ENCODE measurements at places on chromosomes 2 and 18. TPM values are rescaled to one million over a fixed set of nuclear protein-coding genes. Genes with fewer than 3 reads are reported as not detected.

DNA sequence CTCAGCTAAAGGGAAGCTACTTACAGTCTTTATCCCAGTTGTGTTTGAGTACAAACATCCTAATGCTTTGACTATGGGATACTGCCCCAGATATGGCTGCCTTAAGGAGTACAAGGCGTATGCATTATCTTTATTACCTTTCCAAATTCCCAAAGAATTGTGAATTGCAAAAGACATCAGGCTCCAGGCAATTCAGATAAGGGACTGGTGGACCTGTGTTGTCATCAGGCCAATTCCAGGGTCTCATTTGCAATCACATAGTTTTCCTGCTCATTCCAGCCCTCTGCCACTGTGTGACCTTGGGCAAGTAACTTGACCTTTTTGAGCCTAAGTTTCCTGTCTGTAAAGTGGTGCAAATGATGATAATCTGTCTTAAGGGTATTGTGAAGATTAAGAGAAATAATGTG, 137.5 kb downstream of the FMNL2 start:
- no peak for DNase-seq

GRCh38 chr2:165902934-165903333, 50.6 kb downstream of the TTC21B start:
- no peak for DNase-seq

The SPIRE1 gene
- 125 TPM for total RNA-seq

GRCh38 chr2:195343942-195344530, 313.0 kb upstream of the SLC39A10 start:
- DNase-seq: peak; percentile 18

DNA sequence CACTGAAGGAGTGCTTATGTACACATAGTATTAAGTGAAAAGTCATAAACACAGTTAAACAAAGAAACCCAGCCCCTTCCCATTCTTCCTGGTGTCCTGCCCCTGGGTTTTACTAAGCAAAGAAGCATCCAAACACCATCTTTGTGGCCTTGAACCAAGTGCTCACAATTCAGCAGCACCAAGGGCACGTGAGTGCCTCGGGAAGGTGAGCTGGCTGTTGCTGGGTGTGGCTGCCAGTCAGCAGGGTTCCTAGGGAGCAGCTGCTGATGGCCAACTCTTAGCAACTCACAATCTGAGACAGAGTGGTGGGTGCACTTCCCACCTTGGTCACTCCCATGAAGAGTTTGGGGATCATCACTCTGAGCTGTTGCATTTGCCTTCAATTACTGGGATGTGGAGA, 97.7 kb upstream of the PGAP1 start:
- DNase-seq: no peak

- DNase-seq: no peak
These were observed 22.6 kb upstream of the TBC1D8 start for GRCh38 chr2:101173707-101174295.

Measured in bronchial epithelial cell (primary cell).